Stimulated activated CD8-positive, alpha-beta memory T cell treated with anti-CD3 and anti-CD28 coated beads, Interleukin-15, amount 100 ng/mL, for 24 hours (primary cell): ENCODE measurements at places on chromosomes 12 and 14.

DNA sequence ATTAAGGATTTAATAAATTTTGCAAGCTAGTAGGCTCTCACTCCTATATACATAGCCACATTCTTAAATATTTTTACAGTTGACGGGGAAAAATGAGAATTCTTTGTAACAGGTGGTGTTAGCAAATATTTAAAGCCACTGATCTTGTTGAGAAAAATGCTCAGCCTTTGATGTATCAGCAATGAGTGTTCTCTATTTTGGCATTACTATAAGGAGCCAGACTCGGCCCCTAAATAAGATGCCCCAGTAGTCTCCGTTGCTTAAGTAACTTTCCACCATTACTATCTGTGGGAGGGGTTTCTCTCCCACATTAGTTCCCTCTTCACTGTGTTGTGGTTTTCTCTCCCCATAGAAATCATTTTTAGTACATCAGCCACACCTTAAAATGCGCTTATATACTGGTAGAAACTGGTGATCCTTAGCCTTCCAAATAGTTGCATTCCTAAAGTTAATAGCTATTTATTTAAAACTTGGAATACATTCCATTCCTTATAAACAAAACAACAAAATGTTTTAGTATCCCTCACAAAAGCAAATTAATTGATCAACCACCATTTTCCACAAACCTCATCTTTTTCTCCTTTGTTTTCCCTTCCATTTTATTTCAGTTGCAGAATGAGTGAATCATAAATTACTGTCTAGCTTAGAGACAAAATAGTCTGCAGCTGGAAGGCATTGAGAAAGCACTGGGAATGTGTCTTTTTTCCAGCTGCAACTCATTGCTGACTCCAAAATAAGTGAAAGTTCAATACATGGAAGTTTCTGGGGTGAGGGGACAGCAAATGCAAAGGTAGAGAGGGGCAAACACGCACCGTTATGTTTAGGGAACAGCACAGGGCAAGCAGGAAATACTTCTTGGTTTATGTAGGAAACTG lies 84.7 kb upstream of the FERMT2 start:
- DNase-seq, result no peak

GRCh38 chr12:7624478-7624877 lies 41.2 kb downstream of the APOBEC1 start:
- DNase-seq, result no peak

GRCh38 chr14:102015045-102015685 lies 50.8 kb downstream of the DYNC1H1 start:
- DNase-seq, result no peak

DNA sequence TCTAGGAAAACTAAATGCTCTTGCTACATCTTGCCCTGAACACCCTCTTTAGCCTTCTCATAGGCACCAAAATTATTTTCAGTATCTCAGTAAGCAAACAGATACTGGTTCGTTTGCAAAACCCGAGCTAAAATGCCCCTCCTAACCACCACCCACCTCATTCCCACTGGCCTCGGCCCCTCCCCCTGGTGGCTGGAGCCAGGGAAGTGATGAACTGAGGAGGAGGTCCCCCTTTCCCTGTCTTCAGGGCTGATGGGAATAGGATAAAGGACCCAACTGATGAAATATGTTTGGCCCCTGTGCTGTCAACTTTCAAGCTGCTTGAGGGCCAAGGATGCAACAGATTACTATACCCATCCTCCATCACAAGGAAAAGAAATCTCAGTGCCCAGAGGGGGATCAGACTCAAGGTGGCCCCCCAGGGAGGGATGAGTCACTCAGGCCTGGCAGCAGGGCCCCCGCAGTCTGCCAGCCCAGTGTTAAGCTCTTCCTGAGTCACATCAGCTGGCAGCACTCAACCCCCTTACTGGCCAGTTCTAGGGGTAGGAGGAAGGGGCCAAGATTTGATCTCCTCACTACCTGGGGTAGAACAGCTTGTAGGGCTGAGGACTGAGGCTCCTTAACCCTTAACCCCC lies 1.7 kb downstream of the ANKRD52 start:
- no peak for DNase-seq

GRCh38 chr12:40963751-40964150 lies 224.4 kb upstream of the PDZRN4 start:
- DNase-seq, result no peak

- DNase-seq, result no peak
These were observed 31.8 kb downstream of the CCDC198 start for GRCh38 chr14:57461777-57462320.
